ENCODE measurements at places on chromosomes 16 and 17.

DNA sequence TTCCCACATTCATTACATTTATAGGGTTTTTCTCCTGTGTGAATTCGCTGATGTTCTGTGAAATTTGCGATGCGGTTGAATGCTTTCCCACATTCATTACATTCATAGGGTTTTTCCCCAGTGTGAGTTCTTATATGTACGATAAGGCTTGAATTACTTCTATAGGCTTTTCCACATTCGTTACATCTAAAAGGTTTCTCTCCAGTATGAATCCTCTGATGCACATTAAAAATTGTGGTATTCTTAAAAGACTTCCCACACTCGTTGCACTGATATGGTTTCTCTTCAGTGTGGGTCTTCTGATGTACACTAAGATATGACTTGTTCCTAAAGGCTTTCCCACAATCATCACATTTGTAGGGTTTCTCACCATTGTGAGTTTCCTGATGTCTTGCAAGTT lies 30.4 kb downstream of the ZNF624 start:
- no peak for DNase-seq

- no peak for DNase-seq
Measured at GRCh38 chr17:80584176-80584905, 39.7 kb downstream of the RPTOR start.

- DNase-seq: peak; percentile 83
Measured at GRCh38 chr17:15260376-15261257, 4.5 kb downstream of the PMP22 start.

GRCh38 chr17:7034955-7035590 lies 742 bp upstream of the SLC16A13 start:
- DNase-seq: no peak

GRCh38 chr17:22310717-22311686 lies 618.7 kb downstream of the KCNJ18 start:
- DNase-seq: no peak

DNA sequence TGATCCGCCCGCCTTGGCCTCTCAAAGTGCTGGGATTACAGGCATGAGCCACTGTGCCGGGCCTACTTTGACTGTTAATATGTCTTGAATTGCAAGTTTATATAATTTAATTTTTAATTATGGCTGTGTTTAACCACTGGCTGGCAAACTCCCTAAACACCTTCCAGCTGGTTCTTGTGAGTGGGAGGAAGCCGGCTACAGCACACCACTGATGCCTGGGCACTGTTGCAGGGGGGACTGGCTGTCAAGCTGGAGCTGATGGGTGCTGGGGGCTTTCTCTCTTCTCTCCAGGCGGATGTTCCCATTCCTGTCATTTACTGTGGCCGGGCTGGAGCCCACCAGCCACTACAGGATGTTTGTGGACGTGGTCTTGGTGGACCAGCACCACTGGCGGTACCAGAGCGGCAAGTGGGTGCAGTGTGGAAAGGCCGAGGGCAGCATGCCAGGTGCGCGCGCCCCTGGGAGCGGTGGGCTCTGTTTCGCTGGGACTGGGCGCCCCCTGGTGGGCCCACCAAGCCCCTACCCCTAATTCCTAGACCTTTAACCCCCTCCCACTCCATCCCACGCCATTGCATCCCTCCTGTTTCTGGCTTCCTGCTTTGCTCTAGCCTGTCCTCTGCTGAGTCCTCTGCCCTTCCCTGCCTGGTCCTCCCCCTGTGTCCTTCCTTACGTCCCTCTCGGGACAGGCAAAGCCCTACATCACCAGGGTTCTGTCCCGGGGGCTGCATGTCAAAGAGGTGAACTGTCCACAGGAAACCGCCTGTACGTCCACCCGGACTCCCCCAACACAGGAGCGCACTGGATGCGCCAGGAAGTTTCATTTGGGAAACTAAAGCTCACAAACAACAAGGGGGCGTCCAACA lies 9.5 kb downstream of the TBX21 start:
- DNase-seq: no peak

- DNase-seq: peak; percentile 28
Measured at GRCh38 chr17:5883775-5884665, 186.2 kb upstream of the WSCD1 start.

GRCh38 chr16:84501077-84501735 lies 3.3 kb downstream of the MEAK7 start:
- peak; percentile 86 for DNase-seq

DNA sequence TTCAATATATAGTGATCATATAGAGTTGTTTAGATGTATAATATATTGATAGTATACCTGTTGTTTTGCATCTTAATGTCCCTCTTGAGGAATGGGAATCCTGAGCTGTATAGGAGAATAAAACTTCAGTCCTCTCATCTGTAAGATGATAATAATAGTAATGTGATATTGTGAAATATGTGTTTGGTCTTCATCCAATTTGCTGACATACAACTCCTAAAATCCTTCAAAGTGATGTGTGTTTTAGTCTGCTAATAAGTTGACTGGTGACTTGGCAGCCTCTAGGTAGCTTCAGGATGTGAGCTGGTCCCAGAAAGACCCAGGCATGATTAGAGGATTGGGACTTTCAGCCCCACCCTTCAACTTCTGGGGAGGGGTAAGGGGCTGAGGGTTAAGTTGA lies 22.8 kb upstream of the NFAT5 start:
- no peak for DNase-seq

DNA sequence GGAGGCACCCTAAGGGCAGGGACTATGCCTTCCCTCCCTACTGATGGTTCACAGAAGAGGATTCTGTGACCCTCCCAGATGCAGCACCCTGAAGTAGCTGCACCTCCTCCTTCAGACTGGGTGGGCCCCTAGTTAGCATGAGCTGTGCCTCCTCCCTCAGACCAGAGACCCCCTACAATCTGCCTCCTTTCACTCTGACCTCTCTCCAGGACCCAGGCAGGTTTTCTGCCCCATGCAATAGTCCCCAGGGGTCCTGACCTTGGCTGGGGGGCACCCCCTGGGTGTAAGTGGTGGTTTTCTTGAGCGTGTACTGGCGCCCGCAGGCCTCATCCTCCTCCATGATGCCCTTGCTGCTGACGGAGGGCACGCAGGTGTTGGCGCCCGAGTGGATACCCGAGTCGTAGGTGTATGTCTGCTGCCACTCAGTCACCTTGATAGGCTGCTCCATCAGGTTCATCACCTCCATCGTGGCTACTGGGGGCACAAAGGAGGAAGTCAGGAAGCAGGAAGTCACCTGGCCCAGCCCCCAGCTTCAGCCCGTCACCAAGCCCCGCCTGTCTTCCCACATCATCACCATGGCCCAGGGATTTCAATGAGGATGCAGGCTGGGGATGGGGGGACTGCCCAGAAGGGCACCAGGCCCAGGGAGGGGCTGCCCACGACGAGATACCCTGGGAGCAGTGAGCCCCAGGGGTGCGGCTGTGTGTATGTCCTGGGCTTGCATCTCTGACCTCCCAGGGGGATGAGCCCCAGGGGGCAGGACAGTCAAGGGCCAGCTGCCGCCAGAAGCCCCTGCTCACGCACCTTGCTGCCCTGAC lies 14.9 kb downstream of the JUP start:
- DNase-seq: no peak

GRCh38 chr16:84137287-84137686 lies 7.7 kb downstream of the HSDL1 start:
- DNase-seq: no peak

GRCh38 chr16:77335652-77336234 lies 99.1 kb downstream of the ADAMTS18 start:
- no peak for DNase-seq

DNA sequence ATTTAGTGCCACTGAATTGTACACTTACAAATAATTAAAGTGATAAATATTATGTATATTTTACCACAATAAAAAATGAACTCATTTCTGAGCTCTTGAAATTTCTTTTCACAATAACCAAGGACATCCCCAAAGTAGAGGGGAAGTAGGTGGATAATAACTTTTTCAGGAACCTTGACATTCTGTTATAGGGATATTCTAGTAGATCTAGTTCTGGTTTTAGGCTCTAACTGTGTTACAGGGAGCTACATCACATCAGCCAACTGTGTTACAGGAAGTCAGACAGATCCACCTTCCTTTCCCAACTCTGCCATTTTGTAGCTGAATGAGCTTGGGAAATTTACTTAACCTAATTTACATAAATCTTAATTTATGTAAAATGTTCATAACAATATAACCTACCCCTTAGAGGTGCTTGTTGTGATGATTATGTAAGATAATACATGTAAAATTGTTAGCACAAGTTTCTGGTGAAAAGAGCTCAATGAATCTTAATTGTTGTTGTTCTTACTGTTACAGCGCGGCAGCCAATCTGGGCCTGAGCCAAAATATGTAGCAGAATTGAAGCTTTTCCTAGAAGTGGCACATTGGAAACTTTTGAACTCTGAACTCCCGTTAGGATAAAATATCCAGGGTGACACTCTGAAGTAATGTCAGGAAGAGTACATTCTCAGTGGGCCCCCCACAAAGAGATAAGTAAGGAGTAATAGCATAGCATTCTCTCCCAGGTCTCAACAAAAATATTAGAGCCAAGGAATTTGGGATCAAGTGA lies 169.8 kb downstream of the AATF start:
- DNase-seq: no peak

DNA sequence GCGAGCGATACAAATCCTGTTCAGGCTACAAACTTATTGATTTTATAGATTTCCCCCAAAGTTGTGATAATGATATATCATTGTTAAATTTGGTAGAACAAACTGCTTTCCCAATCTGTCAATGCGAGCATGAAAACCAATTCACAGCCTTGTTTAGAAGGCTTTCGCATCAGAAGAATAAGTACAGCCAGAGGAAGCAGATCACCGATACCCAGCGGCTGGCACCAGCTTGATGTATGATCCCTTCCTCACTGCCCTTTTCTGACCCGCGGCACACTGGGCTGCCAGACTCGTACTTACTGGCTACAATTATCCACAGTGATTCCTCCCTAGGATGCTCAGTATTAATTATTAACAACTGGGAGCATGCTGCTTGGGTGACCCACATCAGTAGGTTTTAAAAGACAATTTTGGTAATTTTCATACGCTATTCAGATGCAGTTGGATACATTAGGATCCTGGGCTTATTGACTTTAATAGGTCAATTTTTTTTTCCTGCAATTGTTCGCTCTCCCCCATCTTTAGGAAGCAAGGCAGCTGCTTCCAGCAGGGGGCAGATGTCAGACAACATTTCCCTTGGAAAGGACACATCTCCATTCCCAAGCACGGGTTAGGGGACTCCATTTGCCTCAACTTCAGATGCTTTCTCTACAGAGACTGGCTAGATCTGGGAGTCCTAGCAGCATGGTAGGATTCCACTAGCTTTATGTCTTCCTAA lies 582.7 kb upstream of the PSMD7 start:
- DNase-seq: peak; percentile 5

DNA sequence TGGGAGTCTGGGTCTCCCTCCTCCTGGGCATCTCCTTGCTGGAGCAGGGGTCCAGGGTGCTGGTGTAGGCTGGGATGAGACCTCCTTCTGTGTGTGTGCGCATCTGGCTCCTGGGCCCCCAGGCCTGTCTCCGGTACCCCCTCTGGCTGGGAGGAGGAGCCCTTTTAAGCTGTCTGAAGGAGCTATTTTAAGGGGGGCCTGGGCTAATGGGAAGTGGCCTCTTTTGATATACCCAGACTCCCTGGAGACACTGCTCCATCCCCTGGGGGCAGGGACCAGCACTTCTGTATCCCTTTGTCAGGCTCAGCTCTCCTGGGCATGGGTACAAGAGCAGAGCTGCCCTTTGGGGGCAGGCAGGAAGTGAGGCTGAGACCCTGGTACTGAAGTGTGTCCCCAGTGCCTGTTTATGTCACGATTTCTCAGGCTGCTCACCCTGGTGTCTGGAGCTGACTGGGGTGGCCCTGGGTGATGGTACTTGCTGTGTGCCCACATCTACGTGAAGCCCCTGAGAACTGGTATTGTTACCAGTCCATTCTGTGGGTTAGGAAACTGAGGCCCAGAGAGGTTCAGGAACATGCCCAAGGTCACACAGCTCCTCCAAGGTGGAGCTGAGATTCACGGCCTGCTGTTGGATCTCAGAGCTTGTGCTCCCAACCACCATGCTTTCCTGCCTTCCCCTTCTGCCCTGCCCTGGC lies 6.5 kb downstream of the ADCY7 start:
- DNase-seq: no peak

DNA sequence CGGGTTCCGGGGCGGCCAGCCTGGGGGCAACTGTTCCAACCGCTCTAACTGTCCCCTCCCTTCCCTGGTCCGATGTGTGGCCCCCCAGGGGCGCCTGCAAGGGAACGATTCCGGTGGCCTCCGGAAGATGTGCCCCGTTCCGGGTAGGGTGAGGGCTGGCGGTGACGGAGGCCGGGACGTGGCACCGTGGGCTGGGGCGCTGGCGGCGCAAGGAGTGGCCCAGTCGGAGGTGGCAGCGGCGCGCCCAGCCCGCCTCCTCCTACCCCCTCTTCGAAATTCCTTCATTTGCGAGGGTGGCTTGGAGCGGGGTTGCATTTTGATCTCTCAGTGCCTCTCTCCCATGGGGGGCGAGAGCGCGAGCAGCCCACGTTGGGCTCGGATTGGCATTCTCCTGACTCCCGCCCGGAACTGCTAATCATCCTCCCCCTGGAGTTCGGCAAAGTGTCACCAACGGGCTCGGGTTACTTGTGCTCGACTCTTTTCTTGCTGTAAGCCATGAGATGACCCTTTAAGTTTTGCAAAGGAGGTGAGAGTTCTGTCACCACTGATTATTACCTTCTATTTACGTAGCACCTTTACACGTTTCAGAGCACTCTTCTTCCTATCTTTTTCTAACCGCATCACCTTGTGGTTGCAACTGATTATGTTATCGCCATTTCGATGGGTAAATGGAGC lies 622 bp downstream of the NDEL1 start:
- DNase-seq: peak; percentile 67

Measured in LoVo (cell line).